ENCODE measurements at places on chromosomes 16 and 17. TPM values are rescaled to one million over a fixed set of nuclear protein-coding genes. Genes with fewer than 3 reads are reported as not detected.
A peak's percentile ranks its signal among the peaks of the same experiment; 100 is the strongest.

DNA sequence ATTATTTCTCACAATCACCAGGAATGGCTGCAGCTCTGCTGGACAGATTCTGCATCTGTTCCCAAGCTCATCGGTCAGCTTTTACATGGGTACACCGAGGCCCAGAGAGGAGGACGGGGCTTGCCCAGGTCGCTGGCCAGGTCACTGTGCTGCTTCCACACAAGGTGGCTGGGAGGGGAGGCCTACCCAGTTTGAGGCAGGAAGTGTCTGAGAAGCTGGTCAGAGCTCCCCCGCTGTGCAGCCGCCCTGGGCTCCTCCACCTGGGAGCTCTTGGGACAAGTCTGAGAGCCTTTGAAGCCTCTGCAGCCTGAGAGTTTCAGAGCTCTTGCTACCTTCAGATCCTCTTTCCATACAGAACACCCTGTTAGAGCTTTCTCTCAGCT lies 143.3 kb downstream of the CLEC16A start:
- no peak overlapping the region for H3K4me3 ChIP-seq
- H3K27me3 ChIP-seq: no peaks in the 10 kb centered on the region
- H3K4me1 ChIP-seq: peaks cover 7% of the 10 kb centered on the region
- H3K36me3 ChIP-seq: no peaks in the 10 kb centered on the region
- H3K27ac ChIP-seq: no peak overlapping the region

- H3K27me3 ChIP-seq: no peaks in the 10 kb centered on the region
- no peak overlapping the region for H3K27ac ChIP-seq
- peak overlapping the region; percentile 24 for H3K4me3 ChIP-seq
- H3K36me3 ChIP-seq: no peaks in the 10 kb centered on the region
- no peak for DNase-seq
- peaks cover 6% of the 10 kb centered on the region for H3K4me1 ChIP-seq
Observed at GRCh38 chr17:39738983-39739884, 1.5 kb downstream of the GRB7 start.

GRCh38 chr17:48131216-48131824 lies 23.8 kb downstream of the SNX11 start:
- no peaks in the 10 kb centered on the region for H3K36me3 ChIP-seq
- H3K4me3 ChIP-seq: no peak overlapping the region
- peak; percentile 88 for DNase-seq
- H3K27ac ChIP-seq: no peak overlapping the region
- H3K4me1 ChIP-seq: no peaks in the 10 kb centered on the region
- H3K27me3 ChIP-seq: no peaks in the 10 kb centered on the region

DNA sequence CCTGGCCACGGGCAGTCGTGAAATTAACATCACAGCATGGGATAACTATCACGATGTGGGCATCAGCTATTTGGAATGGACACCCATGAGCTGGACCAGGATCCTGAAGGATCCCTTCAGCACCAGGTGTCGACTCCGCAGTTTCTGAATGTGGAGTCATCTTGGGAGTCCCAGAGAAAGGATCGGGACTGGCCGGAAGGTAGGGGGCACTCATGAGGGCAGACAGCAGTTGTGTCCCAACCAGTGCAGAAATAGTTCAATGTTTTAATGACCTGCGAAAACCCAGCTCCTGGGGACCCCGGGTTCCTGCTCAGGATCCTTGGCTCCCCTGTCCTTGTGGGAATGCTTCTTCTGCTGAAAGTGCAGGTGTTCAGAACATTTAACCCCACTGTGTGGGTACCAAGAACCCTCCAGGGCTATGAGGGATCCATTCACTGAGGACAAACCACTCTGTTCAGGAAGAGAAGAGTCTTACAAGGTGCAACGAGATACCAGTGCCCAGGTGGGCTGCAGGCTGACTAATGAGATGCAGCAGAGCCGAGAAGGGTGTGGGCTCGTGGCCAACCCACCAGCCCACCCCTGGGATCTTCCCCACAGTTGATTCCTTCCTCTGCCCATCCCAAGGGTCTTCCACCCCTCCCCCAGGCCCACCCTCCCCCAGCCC lies 154.8 kb downstream of the SALL1 start:
- H3K4me1 ChIP-seq: no peaks in the 10 kb centered on the region
- no peak for DNase-seq
- H3K4me3 ChIP-seq: no peak overlapping the region
- H3K27me3 ChIP-seq: no peaks in the 10 kb centered on the region
- H3K36me3 ChIP-seq: no peaks in the 10 kb centered on the region
- H3K27ac ChIP-seq: no peak overlapping the region

- no peaks in the 10 kb centered on the region for H3K4me1 ChIP-seq
- no peaks in the 10 kb centered on the region for H3K27me3 ChIP-seq
- no peaks in the 10 kb centered on the region for H3K36me3 ChIP-seq
- no peak overlapping the region for H3K27ac ChIP-seq
Observed at GRCh38 chr16:3997231-3997841, 116.8 kb upstream of the CREBBP start.

DNA sequence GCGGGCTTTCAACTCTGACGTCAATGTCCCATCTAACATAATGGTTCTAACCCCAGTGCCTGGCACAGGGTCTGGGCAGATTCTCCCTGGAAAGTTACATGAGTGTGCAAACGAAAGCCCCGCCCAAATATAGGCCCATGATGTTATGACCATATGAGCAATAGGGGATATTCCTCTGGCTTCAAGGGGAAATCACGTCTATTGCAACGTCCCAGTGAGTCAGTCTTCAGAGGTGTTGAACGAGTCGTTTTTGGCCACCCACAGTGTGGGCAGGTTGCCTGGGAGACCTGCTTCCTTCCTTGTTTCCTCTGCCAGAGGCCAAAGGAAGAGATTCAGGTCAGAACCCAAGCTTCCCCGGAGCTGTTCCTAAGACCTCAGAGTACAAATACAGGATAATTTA lies 30.3 kb downstream of the PIK3R5 start:
- H3K36me3 ChIP-seq: no peaks in the 10 kb centered on the region
- DNase-seq: no peak
- H3K4me3 ChIP-seq: no peak overlapping the region
- no peaks in the 10 kb centered on the region for H3K4me1 ChIP-seq
- no peak overlapping the region for H3K27ac ChIP-seq
- no peaks in the 10 kb centered on the region for H3K27me3 ChIP-seq

DNA sequence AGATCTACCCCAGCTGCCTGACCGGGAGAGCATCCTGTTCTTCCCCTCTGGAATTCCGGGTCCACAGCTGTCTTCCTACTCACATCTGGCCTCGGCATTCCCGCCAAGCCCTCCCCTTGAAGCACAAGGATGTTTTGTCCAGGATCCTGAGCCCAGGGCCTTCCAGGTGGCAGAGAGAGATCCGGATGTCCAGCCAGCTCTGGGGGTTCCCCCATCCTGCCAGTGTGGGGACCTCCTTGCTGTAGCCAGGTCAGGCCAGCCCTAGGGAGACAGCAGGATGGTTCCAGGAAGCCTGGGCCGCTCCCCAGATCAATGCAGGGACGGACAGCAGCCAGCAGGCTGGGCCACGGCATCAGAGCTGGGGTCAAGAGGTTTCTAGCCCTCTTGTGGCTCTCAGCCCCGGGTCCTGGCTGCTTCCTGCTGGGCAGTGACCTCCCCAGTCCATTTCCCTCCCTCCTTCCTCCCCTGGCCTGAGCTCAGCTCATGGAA lies 55.3 kb downstream of the SOCS3 start:
- no peak overlapping the region for H3K4me3 ChIP-seq
- no peaks in the 10 kb centered on the region for H3K27me3 ChIP-seq
- peaks cover 15% of the 10 kb centered on the region for H3K4me1 ChIP-seq
- H3K36me3 ChIP-seq: no peaks in the 10 kb centered on the region
- DNase-seq: peak; percentile 59
- H3K27ac ChIP-seq: no peak overlapping the region

GRCh38 chr17:48540213-48540612 lies 4.7 kb downstream of the HOXB2 start:
- H3K4me1 ChIP-seq: no peaks in the 10 kb centered on the region
- H3K36me3 ChIP-seq: no peaks in the 10 kb centered on the region
- no peak overlapping the region for H3K27ac ChIP-seq
- no peak overlapping the region for H3K4me3 ChIP-seq
- no peak for DNase-seq
- no peaks in the 10 kb centered on the region for H3K27me3 ChIP-seq

- DNase-seq: no peak
- H3K4me1 ChIP-seq: peaks cover 19% of the 10 kb centered on the region
- H3K4me3 ChIP-seq: no peak overlapping the region
- H3K36me3 ChIP-seq: no peaks in the 10 kb centered on the region
Observed at GRCh38 chr17:39235555-39236449, 10.1 kb upstream of the STAC2 start.

- no peaks in the 10 kb centered on the region for H3K36me3 ChIP-seq
- no peaks in the 10 kb centered on the region for H3K27me3 ChIP-seq
- H3K4me3 ChIP-seq: no peak overlapping the region
- no peak overlapping the region for H3K27ac ChIP-seq
- no peaks in the 10 kb centered on the region for H3K4me1 ChIP-seq
Observed at GRCh38 chr17:327296-327695, 25.3 kb downstream of the RPH3AL start.

DNA sequence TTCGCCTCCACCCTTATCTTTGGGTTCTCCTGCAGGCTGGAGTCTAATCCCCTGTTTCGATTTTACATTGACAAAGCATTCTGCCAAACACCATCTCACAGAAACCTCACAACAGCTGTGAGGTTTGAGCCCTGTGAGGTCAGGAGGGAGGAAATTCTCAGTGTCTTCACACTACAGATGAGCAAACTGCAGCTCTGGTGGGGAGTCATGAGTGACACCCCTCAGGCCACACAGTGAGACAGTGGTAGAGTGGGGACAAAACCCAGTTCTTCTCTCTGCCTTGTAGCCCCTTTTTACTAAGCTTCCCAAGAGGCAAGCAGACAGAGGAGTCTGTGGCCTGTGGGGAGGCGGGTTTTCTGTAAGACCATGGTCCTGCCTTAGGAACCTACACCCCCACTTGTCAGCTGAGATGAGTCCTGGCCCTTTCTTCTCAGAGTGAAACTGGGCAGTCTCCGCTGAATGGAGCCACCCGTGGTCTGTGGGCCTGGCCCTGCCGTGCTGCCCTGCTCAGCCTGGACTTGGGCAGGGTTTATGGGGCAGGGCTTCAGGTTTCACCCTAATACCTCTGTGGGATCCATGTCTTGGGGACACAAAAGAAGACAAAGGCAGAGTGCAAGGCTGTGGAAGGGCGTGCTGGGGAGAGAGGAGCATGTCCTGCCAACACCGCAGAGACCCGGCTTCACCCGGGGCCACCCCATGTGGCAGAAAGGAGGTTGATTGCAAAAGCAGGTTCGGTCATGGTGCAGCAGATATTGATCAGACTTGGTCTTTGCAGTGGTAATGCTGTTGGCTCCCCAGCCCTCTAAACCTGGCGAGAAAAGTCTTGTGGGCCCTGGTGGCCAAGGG lies 59.0 kb downstream of the ABR start:
- DNase-seq: no peak
- peaks cover 6% of the 10 kb centered on the region for H3K27me3 ChIP-seq
- H3K4me1 ChIP-seq: peaks cover 8% of the 10 kb centered on the region
- no peak overlapping the region for H3K27ac ChIP-seq
- H3K4me3 ChIP-seq: no peak overlapping the region

GRCh38 chr16:27320261-27321012 lies 6.7 kb downstream of the IL4R start:
- H3K27me3 ChIP-seq: no peaks in the 10 kb centered on the region
- no peak overlapping the region for H3K4me3 ChIP-seq
- peak overlapping the region; percentile 46 for H3K27ac ChIP-seq
- no peak for DNase-seq
- peaks cover 11% of the 10 kb centered on the region for H3K4me1 ChIP-seq

DNA sequence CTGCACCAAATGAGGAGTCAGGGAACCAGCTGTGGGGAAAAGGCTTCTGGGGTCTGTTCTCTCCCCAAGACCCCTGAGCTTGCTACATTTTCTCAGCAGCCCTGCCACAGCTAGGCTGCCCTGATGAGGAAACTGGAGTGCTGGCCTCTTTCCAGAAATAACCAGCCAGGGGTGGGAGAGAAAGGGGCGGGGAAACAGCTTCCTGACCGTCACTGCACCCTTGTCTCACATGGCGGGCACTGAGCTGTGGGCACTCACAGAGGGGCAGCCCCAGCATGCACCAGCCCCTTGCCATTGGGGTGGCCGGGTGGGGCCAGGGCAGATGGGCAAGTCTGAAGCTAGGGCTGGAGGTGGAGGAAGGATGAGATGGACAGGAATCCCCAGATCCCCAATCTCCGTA lies 2.9 kb downstream of the SRL start:
- H3K27ac ChIP-seq: no peak overlapping the region
- H3K4me1 ChIP-seq: no peaks in the 10 kb centered on the region
- no peaks in the 10 kb centered on the region for H3K36me3 ChIP-seq
- no peak overlapping the region for H3K4me3 ChIP-seq
- no peak for DNase-seq

GRCh38 chr16:88635671-88636319 lies 2.6 kb upstream of the IL17C start:
- H3K4me1 ChIP-seq: no peaks in the 10 kb centered on the region
- H3K27ac ChIP-seq: no peak overlapping the region
- peaks cover 10% of the 10 kb centered on the region for H3K36me3 ChIP-seq
- H3K27me3 ChIP-seq: peaks cover 65% of the 10 kb centered on the region
- no peak for DNase-seq

GRCh38 chr17:63621684-63622573 lies at the start of gene MAP3K3:
Gene MAP3K3, plus strand, starts transcription at chr17:63622417. Its CDS starts 343 bp downstream, at chr17:63622760.
- peak within 1 kb of the TSS; percentile 73 for H3K4me3 ChIP-seq
- H3K27ac ChIP-seq: peak within 1 kb of the TSS; percentile 96

- peak; percentile 18 for DNase-seq
- no peak overlapping the region for H3K4me3 ChIP-seq
- no peaks in the 10 kb centered on the region for H3K27me3 ChIP-seq
- no peaks in the 10 kb centered on the region for H3K36me3 ChIP-seq
Observed at GRCh38 chr16:12120217-12120981, 143.9 kb downstream of the SNX29 start.

GRCh38 chr17:41734139-41734948 lies at the start of gene HAP1:
Gene HAP1, minus strand, starts transcription at chr17:41734643. Its CDS starts 9 bp downstream, at chr17:41734634.
- peak within 1 kb of the TSS; percentile 43 for H3K4me3 ChIP-seq
- no peak for DNase-seq
- H3K27ac ChIP-seq: no peak within 1 kb of the TSS
- H3K36me3 ChIP-seq: no peaks in the 10 kb centered on the region

- no peaks in the 10 kb centered on the region for H3K4me1 ChIP-seq
- no peaks in the 10 kb centered on the region for H3K27me3 ChIP-seq
- no peak for DNase-seq
- H3K27ac ChIP-seq: peak overlapping the region; percentile 93
Observed at GRCh38 chr17:38800237-38800760, 943 bp upstream of the PIP4K2B start.

Gene NPIPA8
- total RNA-seq: not detected

Gene HSPB9
- total RNA-seq: not detected

Gene SULT1A2
- total RNA-seq: not detected

Gene ACSM5
- total RNA-seq: 10.5 TPM
